ENCODE measurements at places on chromosomes 7 and 10.

DNA sequence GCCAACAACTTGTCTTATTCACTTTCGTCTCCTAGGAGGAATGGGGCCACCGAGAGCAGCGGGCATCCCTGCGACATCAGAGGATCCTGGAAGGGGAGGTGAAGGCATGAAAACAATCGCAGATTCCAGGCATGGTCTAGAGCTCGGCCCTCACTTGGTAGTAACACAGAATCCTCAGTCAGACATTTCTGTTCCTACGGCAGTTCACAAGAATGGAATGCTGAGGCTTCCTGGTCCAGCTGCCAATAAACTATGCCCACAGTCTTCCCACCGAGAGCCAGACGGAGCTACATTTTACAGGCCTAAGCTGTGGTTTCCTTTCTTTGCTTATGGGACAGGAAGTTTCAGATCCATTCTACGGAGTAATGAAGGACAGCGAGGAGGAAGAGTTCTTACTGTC, 75.8 kb downstream of the OR13A1 start:
- no peak for DNase-seq

GRCh38 chr7:29883462-29884398, 77.4 kb downstream of the WIPF3 start:
- no peak for DNase-seq

DNA sequence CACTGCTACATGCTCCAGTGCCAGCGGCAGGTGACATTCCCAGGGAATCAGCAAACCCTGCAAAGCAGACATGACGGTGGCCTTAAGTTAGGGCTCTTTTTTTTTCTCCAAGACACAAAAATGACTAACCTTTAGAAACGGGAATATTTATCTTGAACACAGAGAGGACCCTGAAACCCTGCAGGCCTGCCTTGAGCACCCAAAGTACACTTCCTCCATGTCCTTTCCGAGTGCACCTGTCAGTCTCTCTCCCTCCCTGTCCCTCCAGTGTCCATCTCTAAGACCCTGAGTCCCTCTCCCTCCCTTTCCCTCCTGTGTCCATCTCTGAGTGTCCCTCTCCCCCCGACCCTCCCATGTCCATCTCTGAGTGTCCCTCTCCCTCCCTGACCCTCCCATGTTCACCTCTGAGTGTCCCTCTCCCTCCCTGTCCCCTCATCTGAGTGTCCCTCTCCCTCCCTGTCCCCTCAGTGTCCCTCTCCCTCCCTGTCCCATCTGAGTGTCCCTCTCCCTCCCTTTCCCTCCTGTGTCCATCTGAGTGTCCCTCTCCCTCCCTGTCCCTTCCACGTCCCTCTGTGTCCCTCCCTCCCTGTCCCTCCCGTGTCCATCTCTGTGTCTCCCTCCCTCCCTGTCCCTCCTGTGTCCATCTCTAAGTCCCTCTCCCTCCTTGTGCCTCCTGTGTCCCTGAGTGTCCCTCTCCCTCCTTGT, 51.2 kb upstream of the CAMK2B start:
- DNase-seq, result no peak

DNA sequence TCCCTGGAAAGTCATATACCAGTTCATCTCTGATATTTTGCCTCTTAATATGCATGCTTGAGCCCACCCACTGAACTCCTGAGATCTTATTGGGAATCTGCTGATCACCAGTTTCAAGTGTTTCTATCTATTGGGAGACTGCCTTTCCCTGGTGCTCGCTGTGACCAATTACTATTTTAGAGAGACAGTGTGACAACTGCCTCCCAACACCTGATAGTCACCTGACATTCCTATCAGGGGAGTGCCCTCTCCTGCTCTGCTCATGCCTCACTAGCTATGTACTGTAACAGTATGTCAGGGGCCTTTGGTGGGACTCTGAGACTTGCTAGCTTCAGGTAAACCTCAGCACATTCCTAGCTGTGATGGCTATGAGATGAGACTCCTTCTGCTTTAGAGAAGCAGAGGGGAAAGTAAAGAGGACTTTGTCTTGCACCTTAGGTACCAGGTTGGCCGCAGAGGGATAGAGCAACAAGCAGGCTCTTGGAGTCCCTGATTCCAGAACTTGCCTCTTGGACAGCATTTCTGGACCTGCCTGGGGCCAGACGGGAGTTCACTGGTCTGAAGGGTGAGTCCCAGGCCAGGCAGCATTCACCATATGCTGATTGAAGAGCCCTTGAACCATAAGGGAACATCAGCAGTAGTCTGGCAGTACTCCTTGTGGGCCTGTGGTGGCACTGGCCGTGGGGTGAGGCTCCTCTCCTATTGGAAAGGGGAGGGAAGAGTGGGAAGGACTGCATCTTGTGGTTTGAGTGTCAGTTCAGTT, 34.4 kb upstream of the ARHGAP12 start:
- DNase-seq, result no peak

DNA sequence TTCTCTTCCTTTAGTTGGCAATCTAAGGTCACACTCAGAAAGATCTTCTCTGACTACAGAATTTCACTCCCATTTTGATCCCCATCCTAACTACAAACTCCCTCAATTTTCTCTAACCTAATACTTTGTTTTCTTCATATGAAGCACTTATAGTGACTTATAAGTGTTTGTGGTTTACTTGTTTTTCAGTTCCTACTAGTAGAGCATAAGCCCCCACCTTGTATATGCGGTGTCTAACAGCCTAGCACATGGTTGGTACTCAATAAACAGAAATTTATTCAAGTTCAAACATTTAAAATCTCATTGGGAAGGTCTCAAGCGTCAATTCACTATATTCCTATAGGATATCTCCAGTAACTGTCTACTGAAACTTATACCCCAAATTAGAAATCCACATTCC, 35.2 kb downstream of the ANKRD26 start:
- DNase-seq, result no peak

GRCh38 chr10:114556236-114557122, 101.6 kb downstream of the ABLIM1 start:
- no peak for DNase-seq

DNA sequence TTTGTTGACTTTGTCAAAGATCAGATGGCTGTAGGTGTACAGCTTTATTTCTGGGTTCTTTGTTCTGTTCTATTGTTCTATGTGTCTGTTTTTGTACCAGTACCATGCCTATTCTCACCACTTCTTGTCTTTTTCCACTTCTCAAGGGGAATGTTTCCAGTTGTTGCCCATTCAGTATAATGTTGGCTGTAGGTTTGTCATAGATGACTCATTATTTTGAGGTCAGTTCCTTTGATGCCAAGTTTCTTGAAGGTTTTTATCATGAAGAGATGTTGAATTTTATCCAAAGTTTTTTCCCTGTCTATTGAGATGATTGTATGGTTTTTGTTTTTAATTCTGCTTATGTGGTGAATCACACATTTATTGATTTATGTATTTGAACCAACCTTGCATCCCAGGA, 216.7 kb upstream of the RNF32 start:
- DNase-seq, result no peak

- no peak for DNase-seq
Observed at GRCh38 chr7:117066668-117067067, 113.4 kb downstream of the ST7 start.

- DNase-seq, result no peak
Observed at GRCh38 chr7:88772776-88773175, 13.3 kb downstream of the ZNF804B start.

DNA sequence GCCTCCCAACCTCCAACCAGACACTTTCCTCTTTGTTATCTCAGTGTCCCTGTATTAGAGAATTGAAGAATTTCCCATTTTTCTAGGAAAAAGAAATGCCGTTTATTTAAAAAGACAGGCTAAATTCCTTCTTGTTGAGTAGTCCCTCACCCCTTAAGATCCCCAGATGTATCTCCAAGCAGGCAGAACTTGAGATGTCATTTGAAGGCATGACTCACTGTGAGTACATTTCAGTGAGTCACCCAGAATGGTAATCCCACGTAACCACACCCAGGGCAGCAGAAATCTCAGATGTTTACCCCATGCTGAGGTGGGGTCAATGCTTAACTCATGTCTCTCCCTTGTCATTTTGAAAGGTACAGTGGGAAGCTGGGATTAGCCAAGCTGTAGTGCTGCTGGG, 4.4 kb downstream of the ZNF655 start:
- DNase-seq, result no peak

- DNase-seq, result no peak
Observed at GRCh38 chr7:92417913-92418312, 29.4 kb upstream of the GATAD1 start.

GRCh38 chr10:48358162-48358561, 51.7 kb downstream of the MAPK8 start:
- no peak for DNase-seq

GRCh38 chr10:114816308-114816707, 5.3 kb upstream of the FHIP2A start:
- DNase-seq, result no peak

GRCh38 chr7:66335318-66335717, 130.2 kb downstream of the TPST1 start:
- no peak for DNase-seq

DNA sequence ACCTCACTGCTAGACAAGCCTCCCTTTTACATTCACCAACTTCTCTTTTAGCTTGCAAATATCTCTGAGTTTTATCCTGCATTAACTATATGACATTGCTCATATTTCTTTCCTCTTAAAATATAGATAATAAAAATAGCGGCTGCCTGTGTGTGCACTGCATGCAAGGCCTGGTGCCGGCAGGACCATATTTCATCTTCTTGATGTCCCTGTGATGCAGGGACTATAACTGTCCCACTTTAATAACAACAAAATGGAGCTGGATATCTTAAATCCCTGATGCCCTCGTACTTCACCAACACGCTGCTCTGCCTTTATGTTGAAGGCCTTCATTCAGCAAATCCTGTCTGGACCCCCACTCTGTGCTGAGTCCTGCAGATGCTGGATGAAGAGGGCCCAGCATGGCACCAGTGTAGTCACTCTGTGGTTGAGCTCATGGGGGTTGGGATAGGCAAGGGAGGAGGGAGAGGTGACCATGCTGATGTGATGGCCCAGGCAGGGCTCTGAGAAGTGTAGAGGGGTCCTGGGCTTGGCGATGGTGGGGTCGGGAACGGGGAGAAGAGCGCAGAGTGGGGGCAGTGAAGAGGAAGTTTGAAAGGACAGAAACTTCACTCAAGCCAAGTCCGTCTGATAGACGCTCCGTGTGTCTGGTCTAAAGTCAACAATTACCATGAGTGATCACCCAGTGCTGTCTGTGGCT, 40.4 kb downstream of the C10orf90 start:
- no peak for DNase-seq

GRCh38 chr10:44660271-44660670, 250.9 kb upstream of the TMEM72 start:
- no peak for DNase-seq

GRCh38 chr7:867001-867405, 9.4 kb upstream of the GET4 start:
- DNase-seq, result no peak

DNA sequence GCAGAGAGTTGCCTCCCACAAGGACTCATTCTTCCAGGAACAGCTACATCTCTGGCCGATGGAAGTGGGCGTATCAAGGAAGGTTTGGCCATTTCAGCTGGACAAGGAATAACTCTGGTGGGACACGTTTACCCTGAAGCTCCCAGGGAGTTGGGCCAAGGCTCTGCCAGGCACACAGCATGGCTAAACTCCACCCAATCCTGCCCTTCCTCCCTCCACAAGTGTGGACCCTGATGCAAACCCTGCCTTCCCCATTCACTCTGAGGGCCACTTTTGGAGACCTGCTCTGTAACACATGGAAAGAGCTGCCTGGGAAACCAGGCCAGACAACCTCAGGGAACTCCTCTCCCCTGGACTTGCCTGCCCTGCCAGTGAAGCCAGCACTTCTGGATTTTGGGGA, 407.8 kb upstream of the FOXK1 start:
- DNase-seq, result no peak

DNA sequence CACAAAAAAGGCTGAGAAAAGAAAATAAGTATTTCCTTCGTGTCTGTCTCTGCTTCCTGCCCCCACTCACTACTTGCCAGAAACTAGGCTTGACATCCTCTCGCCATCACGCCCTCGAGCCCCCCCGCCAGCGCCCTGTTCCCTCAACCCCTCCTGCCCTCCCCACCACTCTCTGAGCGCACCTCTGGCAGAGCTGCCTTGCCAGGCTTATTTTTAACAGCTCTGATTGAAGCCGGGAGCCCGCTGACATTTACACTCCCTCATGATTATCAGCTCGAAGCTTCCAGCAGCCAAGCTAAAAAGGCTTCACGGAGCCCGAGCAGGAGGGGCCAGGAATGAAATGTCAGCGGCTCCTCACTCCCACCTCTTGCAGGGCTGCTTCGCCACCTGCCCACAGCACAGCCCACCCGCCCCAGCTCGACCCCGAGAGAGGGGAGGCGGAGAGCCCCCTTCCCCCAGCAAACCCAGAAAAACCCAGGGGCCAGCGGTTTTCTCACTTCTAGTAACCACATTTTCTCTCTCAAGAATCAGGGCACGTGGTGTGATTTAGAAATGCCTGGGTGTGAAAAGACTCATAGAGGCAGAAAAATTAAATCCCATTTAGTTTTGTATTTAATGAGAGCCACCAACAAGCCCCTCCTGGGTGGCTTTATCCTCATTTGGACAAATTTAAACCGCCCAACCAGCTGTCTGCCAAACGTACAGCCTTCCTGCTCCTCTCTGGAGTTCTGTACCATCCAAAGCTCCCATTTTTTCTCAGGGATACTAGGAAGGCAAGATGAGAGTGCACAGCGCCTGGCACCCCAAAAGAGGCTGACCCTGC, 89.3 kb downstream of the SLIT1 start:
- peak; percentile 15 for DNase-seq

- DNase-seq, result no peak
Observed at GRCh38 chr10:99941942-99942820, 67.6 kb downstream of the DNMBP start.

GRCh38 chr7:149875396-149875795, 1.6 kb downstream of the ATP6V0E2 start:
- no peak for DNase-seq

- DNase-seq, result no peak
Observed at GRCh38 chr7:117672453-117672852, 192.6 kb downstream of the CFTR start.

DNA sequence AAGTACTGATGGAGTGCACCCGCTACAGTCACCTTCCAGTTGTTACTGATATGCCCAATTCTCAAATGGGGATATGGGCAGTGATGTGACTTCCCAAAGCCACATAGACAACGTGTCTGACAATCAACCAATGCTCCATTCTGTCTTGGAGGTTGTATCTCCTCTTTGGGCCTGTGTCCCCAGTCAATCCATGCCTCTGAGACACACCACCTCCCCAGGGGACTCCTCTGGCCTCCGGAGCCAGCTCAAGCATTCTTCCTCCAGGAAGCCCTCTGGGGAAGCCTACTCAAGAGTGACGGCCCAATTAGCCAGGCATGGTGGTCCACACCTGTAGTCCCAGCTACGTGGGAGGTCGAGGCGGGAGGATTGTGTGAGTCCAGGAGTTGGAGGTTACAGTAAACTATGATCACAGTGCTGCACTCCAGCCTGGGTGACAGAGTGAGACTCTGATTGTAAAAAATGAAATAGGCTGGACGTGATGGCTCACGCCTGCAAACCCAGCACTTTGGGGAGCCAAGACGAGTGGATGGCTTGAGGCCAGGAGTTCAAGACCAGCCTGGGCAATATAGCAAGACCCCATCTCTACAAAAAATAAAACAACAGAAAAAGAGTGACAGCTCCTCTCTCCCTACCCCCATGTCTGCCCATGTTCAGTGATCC, 99.5 kb upstream of the TNRC18 start:
- no peak for DNase-seq
